ENCODE measurements at places on chromosomes 1 and 21. TPM values are rescaled to one million over a fixed set of nuclear protein-coding genes. Genes with fewer than 3 reads are reported as not detected.

DNA sequence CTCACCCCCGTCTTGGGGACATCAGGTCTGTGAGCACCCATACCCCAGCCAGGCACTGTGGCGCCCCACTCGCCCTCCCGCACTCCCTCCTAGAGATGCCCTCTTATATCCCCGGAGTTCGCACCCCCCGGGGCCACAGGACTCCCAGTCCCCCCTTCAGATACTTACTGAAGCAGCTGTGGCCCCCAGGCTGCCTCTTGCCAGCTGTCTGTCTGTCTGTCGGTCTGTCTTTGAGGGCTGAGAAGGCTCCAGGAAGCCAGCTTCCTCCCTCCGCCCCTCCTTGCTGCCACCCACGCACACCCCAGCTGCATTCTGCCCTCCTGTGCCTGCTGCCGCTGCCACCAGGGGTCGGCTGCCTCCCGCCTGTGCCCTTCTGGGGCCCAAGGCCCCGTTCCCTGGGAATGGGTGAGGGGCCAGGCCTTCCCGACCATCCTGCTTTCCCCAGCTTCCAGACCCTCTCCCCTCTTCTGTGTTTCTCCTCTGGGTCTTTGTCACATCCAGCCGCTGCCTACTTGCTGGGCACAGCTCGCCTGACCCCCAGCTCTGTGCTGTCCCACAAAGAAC, at the start of gene PTPN7:
Gene PTPN7, minus strand, starts transcription at position 226 of the 564 bp plus-strand sequence. CDS start 1,200 bp downstream, outside the sequence.
- peak; percentile 39 for DNase-seq

DNA sequence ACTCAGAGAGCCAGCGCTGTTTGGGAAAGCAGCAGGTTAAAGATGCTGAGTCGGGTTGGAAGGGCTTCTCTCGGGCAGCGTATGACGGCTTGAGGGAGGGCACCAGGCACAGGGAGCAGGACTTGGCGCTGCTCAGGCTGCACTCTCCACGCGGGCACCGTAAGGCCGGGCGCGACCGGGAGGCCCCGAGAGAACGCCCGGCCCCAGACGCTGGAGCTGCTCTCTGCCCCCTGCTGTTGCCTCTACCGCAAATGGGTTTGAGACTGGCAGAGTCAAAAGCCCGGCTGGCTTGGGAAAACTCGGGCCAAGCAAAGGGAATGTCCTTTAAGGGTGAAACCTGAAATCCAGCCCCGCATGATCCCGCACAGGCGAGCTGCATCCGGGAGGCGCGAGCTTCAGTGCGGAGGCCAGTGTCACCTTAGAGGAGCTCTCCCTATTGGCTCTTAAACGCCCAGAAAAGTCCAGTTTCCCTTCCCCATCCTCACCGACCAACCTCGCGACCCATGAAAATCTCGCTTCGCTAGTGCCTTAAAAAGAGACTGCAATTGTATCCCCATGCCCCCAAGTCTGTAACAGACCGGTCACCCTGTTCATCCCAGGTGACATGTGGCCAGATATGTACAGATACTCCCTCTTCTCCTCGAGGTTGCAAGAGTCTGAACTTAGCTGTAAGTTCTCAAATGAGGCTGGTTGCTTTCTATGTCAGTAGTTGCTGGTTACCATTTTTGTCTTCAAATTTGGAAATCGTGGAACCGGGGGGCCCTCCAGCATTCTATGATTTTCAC, 1.1 kb downstream of the PRRX1 start:
- DNase-seq = peak; percentile 55

RGSL1 gene
- not detected for total RNA-seq

DNA sequence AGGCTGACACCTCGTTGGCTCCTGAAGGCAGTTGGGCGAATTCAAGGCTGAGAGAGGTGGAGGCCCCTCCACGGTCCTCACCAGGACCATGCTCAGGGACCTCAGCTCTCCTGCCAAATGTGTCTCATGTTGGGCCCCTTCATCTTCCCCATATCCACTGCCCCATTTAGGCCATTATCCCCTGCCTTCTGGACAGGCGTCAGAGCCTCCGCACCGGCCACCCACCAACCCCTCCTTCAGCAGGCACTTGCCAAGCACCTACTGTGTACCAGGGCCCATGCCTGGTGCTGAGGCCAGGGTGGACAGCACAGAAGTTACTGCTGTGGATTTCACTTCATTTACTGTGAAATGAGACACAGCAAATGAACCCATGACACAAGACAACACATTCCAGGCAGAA, 325.8 kb downstream of the MATN1 start:
- DNase-seq = no peak

OR6N1 gene
- not detected for total RNA-seq

GRCh38 chr1:78410643-78411042, 80.1 kb upstream of the PTGFR start:
- DNase-seq = no peak

DNA sequence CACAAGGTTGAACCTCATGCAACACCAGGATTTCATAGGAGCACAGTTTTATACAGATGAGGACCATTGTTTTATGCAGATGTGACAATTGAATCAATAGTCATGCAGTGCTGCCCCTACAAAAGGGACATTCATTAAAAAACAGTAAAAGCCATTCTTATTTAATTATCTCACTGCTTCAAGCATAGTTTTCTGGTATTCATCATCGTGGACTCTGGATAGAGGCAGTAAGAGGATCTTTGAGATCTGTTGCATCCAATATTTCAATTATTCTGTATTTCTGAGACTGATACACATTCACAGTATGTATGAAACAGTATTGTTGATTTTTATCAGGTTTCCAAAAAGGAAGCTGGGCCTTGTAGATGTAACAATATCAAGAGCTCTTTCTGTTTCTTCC, 237.6 kb downstream of the RYR2 start:
- no peak for DNase-seq

SELE gene
- total RNA-seq = 0.29 TPM

ARMH1 gene
- not detected for total RNA-seq

CCSAP gene
- 7.0 TPM for total RNA-seq

PTP4A2 gene
- total RNA-seq = 218 TPM

GRCh38 chr1:47995306-47996050, 1.7 kb downstream of the TRABD2B start:
- no peak for DNase-seq

- no peak for DNase-seq
Measured at GRCh38 chr1:202200669-202201068, 7.1 kb downstream of the LGR6 start.
